Prostate gland (tissue), 2 donors: ENCODE measurements at places on chromosomes 7 and 10.

GRCh38 chr10:25933653-25934608 is at the start of gene MYO3A:
Gene MYO3A, plus strand, starts transcription at chr10:25934229. Its CDS starts 17,882 bp downstream, at chr10:25952111.
- DNase-seq: no peak

DNA sequence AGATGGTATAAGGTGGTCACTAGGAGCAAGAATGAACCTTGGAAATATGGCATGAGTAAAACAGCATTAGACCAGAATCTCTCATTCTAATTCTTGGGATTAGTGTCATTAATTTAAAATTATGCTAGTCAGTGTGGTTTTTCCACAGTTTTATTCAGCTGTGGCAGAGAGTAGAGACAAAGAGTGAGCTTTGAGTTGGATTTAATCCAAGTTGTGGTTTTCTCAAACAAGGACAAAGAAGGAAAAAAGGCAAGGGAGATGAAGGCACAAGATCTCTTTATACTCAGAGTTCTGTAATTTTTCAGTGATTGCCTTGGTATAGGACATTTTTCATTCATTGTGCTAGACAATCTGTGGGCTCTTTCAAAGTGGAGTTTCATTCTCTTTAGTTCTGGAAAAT is 28.2 kb upstream of the AKAP9 start:
- DNase-seq: no peak

DNA sequence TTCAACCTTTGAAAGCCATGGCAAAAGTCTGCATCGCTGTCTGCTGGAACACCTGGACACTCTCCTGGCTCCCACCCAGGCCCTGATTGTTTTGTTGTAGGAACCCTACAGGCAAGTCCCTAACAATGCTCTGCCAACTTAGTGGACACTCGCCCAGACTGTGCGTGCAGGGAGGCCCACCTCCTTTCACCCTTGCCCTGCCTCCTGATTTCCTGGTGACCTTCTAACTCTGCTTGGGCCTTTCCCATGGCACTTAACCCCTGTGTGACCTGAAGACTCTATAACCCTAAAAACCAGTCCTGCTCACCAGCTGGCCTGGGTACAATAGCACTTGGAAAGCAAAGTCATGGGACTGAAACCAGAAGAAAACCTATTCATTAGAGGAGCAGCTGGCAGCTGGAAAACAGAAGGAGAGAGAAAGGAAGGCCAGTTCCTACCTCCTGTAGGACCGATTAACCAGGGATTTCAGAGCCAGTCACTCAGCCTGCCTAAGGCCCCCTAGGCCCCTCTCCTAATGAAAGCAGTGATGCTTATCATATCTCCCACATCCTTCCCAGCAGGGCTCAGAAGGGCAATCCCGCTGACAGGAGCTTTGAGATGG is 82.7 kb upstream of the KMT2E start:
- DNase-seq: no peak

GRCh38 chr10:16799621-16800020 is 17.6 kb downstream of the RSU1 start:
- no peak for DNase-seq

DNA sequence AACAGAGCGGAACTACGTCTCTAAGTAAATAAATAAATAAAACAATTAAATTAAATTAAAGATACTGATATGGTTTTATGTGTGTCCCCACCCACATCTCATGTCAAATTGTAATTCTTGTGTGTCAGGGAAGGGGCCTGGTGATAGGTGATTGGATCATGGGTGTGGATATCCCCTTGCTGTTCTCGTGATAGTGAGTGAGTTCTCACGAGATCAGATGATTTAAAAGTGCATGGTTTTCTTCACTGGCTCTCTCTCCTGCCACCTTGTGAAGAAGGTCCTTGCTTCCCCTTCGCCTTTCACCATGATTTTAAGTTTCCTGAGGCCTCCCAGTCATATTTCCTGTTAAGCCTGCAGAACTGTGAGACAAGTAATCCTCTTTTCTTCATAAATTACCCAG is 29.0 kb upstream of the OGDHL start:
- no peak for DNase-seq

DNA sequence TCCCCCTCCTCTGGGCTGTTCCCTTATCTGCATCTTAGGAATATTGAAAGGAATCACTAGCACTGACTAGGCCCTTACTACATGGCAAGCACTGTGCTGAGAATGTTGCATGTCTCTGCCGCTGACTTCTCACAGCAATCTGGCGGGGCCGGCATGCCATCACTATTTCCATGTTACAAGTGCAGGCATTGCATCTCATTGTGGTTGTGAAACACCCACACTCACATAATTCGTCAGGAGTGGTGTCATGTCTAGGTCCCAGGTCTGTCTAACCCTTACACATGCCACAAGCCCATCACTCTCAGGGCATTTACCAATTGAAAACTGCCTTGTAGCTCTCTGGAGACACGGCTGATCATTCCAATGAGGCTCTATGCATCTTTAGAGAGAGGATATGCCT is 8.5 kb upstream of the IL2RA start:
- DNase-seq: no peak

DNA sequence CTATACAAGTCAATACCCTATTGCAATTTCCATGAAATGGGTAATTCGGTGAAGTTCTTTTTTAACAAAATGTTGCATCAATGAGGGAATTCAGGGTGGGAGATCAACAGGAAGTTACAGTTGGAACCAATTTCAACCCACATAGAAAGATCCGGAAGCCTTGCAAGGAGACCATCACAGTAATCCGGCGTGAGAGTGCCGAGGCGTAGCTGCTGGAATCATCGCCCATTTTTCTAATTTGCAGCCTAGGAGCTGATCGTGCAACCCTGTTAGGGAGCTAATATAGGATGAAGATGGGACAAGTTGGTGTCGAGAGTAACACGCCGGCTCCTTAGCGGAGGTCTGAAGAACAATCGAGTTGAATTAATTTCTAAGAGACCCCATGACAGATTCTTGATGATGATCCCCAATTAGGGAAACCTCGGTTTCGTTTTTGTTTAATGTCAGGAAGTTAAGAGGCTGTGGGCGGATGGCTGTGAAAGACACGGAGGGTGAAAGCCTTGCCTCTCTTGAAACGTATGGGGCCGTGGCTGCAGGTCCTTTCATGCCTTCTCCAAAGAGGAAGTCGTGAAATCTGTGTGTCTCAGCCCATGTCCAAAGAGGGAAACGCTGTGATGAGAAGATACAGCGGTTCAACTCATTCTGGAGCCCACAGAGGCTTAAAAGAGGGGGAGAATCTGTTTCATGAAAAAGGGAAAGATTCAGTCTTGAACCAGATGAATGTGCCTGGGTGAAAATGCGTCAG is 51.2 kb upstream of the CARD11 start:
- DNase-seq: no peak

DNA sequence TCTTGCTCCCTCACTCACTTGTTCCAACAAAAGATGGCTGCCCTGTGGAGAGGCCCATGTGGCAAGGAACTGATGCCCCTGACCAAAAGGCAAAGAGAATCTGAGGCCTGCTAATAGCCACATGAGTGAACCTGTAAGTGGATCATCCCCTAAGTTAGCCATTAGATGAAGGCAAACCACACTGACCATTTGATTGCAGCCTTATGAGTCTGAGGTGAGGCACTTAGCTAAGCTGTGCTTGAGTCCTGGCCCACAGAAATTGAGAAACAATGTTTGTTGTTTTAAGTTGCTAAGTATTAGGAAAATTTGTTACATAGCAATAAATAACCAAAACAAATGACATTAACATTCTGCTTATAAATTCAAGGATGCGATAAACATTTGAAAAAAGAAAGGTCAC is 100.1 kb upstream of the BET1 start:
- no peak for DNase-seq

DNA sequence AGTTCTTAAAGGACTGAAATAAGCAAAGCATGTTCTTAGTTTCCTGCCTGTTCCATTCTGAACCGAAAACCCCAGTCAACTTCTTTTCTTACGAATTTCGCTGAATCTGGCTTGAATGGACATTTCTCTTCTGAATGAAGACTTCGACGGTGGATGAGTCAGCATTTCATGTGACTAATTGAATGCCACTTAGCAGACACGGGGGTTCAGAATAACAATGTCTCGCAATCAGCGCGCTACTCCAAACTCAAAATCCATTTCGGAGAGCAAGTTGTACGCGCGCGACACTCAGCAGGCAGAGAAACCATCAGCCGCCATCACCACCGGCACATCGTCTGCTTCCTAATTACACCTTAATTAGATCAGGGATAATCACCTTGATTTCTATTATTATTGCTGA is 239.0 kb upstream of the KLF6 start:
- DNase-seq: no peak

DNA sequence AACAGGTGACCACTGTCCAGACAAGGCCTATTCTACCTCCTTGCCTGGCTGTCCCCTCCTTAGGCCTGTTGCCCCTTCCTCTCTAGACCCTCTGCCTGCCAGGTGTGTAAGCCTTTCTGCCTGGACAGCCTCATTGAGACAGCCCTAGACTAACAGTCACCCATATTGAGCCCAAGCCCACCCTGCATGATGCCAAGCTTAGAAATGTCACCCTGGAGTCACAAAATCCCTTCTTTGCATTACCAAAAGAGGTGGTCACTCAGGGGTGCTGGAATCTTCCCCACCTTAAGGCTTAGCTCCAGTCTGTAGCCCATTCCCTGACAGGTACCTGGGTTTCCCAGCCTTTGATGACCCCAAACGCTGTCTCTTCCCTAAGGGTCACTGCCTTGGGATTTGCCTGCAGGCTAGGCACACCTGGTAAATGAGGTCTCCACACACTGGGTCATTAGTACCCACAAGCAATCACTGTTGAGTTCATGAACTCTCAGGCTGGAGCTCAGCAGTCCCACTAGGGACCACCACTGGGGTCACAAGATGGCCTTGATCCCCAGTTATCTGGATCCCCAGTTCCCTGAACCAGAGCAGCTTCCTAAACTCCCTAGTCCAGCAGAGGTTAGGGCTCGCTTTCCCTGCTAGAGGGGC is 54.9 kb upstream of the CAMK2B start:
- DNase-seq: no peak

DNA sequence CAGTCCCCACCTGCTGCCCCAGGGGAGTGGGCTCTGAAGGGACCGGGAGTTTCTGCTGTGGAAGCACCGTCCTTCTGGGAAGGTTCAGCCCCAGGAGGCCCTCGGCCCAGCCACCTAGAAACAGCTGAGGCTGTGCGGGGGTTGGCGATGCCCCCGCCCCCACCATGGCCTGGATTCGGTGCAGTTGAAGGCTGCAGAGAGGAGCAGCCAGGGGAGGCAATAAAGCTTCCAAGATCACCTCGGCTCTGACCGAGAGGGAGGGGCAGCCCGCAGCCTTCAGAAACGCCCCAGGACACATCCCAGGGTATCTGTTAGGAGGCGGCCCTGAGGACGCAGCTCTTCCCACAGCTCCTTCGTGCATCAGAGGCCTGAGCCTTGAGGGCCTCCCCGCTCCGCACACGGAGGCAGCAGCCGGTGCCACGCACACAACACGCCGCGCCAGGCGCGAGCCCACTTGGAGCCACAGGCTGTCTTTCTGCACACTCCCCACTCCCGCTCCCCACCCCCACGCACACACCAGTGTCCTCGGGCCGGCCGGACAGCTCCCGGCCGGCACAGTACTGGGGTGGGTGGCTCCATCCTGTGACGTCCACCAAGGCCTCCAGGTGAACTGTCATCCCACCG is 1.6 kb downstream of the KNDC1 start:
- DNase-seq: no peak

- no peak for DNase-seq
Observed at GRCh38 chr7:153036396-153037063, 277.0 kb downstream of the ACTR3B start.

DNA sequence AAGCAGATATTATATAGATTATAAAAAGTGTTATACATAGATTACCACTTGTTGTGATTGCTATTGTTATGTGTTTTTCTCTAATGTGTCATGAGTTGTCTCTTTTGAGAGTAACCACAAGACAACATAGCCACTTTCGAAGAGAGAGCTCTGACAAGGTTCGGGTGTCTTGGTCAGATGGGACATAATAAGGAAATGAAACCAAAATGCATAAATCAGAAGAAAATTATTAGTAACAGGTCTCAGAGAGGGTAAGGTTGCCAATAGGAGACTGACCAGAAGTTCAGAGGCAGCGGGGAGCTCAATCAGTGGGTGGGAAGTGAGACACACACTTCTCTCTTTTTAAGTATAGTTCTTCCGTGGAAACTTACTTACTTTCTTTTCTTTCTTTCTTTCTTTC is 639.2 kb upstream of the POT1 start:
- DNase-seq: no peak

GRCh38 chr7:3767917-3768777 is 467.1 kb downstream of the SDK1 start:
- no peak for DNase-seq

GRCh38 chr7:143239813-143240212 is 18.0 kb downstream of the TAS2R40 start:
- DNase-seq: no peak

DNA sequence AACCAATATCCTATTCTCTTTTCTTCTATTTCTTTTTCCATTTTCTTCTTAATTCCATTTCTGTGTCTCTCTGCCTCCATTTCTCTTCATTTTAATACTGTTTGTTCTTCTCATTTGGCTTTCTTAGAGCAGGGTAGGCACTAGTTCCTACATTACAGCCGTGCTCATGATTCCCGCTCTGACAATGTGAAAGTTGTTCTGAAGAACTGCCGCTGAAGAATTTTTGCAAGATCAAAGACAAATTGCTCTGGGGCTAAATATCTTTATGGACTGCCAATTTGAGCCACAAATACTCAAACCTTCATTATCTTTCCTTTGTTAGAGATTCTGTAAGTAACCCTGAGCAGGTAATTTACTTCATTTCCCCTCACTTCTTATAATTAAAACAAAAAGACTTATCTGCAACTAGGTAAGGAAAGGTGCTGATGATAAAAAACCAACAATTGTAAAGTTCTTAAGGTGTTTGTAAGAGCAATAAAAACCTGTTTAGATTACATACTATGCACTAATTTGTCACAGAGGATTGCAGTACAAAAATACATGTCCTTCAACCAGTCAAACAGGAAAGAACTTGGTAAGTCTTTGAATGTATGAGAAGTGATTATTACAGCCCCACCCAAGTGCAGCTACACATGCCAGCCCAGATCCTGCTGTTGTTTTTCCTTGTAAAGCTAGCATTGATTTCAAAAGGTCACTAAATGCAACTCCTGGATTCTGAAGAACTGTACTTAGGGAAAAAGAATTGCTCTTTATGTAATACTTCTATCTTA is 127.5 kb downstream of the COL28A1 start:
- peak; percentile 32 for DNase-seq

- no peak for DNase-seq
Observed at GRCh38 chr7:2192831-2193534, 39.8 kb downstream of the MAD1L1 start.

GRCh38 chr10:79079490-79080355 is 11.0 kb downstream of the ZMIZ1 start:
- DNase-seq: no peak
